ENCODE measurements at places on chromosomes 11 and 22. TPM values are rescaled to one million over a fixed set of nuclear protein-coding genes. Genes with fewer than 3 reads are reported as not detected.

CRYBB3 gene
- 0.84 TPM for total RNA-seq

HPX gene
- total RNA-seq: 3.0 TPM

ARVCF gene
- total RNA-seq: 64.4 TPM

DNA sequence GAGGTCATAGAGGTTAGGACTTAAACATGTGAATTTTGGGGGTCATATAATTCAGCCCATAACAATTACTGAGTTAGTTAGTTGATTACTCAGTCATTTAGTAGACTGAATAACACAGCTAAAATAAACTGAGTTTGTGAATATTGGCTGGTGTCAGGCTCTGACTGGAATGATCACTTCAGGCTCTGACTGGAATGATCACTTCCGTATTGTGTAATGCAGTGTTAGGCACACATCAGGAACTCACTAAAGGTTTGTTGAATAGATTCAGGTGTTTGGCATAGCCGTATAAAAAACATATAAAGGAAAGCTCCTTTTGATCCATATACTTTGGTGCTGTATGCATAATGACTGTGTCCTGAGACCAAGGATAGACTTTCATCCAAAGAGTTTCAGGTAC, 610.5 kb downstream of the INSC start:
- peaks cover 9% of the 10 kb centered on the region for H3K4me1 ChIP-seq
- DNase-seq: no peak
- no peak overlapping the region for H3K4me3 ChIP-seq
- H3K27me3 ChIP-seq: no peaks in the 10 kb centered on the region
- H3K36me3 ChIP-seq: no peaks in the 10 kb centered on the region

- no peaks in the 10 kb centered on the region for H3K4me1 ChIP-seq
- no peaks in the 10 kb centered on the region for H3K36me3 ChIP-seq
- no peak for DNase-seq
- H3K4me3 ChIP-seq: no peak overlapping the region
- no peak overlapping the region for H3K27ac ChIP-seq
Measured at GRCh38 chr11:87878373-87878825, 296.8 kb downstream of the RAB38 start.

GRCh38 chr11:34168642-34169420, 63.4 kb downstream of the NAT10 start:
- no peak overlapping the region for H3K4me3 ChIP-seq
- no peak overlapping the region for H3K27ac ChIP-seq
- DNase-seq: no peak
- H3K27me3 ChIP-seq: no peaks in the 10 kb centered on the region
- H3K4me1 ChIP-seq: no peaks in the 10 kb centered on the region
- peaks cover 2% of the 10 kb centered on the region for H3K36me3 ChIP-seq

DNA sequence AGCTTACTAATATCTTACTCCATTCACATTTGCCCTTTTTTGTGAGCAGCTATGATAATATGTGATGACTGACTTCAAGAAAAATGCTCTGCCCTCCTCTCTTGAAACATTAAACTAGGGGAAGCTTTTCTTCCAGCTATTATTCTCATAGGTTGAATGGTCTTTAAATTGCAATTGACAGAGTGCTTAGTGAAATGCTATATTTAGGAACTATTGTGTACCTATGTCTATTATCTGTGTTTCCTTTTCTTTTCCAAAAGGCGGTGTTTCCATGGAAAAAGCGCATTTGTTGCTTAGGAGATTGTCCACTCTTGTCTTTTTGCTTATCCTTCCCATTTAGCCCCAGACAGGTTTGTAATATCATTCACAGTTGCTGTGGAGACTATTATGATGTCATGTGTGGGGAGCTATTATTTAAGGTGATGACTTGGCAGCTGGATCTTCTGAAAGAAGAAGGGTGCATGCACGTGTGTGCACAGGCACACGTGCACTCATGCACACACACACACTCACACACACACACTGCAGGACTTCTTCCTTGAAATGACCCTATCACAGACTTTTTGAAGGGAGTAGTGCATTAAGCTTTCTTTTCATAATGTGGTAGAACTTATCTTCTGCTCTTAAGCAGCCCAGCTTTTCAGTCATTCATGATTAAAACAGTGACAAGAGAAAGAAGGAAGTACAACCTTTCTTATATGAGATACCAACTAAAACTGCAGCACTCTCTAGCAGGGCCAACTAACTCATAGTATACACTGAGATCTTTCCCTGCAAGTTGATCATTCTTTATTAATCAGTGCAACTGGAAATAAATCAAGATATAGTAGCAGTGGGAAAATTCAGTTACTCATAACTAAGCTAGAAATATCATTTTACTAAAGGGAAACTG, 340.8 kb upstream of the MTNR1B start:
- no peaks in the 10 kb centered on the region for H3K36me3 ChIP-seq
- H3K4me1 ChIP-seq: no peaks in the 10 kb centered on the region
- no peak overlapping the region for H3K4me3 ChIP-seq
- H3K27ac ChIP-seq: no peak overlapping the region
- DNase-seq: no peak
- no peaks in the 10 kb centered on the region for H3K27me3 ChIP-seq

DNA sequence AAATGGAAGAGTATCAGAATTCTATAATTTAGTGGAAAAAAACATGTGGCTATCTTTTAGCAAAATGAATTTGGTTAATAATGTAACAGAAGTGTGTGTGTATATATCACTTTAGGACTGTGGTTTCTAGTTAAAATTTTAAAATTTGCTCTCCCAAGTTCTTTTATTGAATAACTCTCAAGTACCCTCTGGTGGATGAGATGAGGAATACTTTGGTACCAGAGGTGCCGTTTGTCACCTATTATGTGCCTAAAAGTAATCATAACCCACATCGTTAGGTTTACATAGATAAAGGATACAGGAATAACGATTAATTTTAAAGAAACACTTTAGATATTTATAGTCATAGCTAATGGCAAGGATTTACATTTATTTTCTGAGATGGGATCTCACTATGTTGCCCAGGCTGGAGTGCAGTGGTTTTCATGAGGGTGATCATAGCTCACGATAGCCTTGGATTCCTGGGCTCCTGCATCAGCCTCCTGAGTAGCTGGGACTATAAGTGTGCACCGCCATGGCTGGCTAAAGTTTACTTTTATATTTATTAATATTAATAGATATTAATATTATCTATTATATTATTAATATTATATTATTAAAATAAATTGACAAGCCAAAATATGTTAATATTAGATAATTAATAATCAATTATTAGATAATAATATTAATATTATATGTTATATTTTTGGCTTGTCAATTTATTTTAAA, 66.7 kb upstream of the CAPRIN1 start:
- H3K4me1 ChIP-seq: no peaks in the 10 kb centered on the region
- no peaks in the 10 kb centered on the region for H3K27me3 ChIP-seq
- no peaks in the 10 kb centered on the region for H3K36me3 ChIP-seq
- H3K27ac ChIP-seq: no peak overlapping the region

DNA sequence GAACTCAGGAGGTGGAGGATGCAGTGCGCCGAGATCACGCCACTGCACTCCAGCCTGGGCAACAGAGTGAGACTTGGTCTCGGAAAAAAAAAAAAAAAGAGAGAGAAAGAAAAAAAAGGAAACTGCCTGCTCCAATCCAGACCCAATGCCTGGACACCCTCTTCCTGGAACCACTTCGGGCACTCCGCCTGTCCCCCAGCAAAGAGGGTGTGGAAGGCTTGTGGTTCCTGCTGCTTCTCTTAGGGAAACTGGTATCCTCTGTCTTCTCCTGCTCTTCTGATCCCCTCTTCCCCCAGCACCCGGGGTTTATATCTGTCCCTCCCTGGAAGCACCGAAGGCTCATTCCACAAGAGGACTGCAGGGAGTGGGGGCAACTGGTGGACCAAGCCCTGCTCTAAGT, 12.9 kb downstream of the CHRNA10 start:
- H3K4me3 ChIP-seq: no peak overlapping the region
- H3K27me3 ChIP-seq: no peaks in the 10 kb centered on the region
- H3K4me1 ChIP-seq: no peaks in the 10 kb centered on the region
- DNase-seq: no peak
